ENCODE measurements at places on chromosomes 13 and 19.

- DNase-seq: no peak
These were observed 17.2 kb upstream of the DCUN1D2 start for GRCh38 chr13:113507505-113508345.

DNA sequence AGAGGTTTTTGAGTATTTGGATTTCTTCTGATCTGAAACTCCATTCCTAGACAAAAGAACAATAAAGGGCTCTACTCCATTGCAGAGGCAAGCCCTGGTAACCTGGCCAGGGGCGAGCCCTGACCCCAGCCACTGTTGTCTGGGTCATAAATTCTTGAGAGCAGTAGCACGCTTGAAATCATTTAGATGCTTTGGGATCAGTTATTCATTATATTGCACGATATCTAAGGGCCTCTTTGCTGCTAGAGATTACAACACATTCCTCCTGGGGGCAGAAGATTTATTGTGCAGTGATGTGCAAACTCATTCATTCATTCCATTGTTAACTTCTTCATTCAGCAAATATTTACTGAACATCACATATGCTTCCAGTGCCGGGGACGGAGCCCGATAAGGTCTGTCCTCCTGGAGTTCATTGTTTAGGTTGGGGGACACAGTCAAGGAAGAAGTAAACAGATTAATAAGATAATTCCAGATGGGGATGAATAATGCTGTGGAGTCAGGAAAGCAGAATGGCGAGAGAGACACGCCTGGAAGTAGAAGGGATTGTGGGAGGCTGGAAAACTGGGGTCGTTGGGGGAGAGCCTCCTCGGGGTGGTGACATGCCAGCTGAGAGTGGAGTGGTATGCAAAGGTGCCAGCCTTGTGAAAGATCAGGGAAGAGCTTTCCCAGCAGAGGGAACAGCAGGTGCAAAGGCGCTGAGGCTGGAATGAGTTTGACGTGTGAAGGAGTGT, 34.9 kb downstream of the SIPA1L3 start:
- peak; percentile 19 for DNase-seq

- DNase-seq: no peak
These were observed 6.0 kb downstream of the RNASEH2B start for GRCh38 chr13:50915565-50915964.

GRCh38 chr19:44808463-44809371, at the start of gene BCAM:
Gene BCAM, plus strand, starts transcription at chr19:44809103. Its CDS starts 22 bp downstream, at chr19:44809125.
- peak; percentile 41 for DNase-seq

DNA sequence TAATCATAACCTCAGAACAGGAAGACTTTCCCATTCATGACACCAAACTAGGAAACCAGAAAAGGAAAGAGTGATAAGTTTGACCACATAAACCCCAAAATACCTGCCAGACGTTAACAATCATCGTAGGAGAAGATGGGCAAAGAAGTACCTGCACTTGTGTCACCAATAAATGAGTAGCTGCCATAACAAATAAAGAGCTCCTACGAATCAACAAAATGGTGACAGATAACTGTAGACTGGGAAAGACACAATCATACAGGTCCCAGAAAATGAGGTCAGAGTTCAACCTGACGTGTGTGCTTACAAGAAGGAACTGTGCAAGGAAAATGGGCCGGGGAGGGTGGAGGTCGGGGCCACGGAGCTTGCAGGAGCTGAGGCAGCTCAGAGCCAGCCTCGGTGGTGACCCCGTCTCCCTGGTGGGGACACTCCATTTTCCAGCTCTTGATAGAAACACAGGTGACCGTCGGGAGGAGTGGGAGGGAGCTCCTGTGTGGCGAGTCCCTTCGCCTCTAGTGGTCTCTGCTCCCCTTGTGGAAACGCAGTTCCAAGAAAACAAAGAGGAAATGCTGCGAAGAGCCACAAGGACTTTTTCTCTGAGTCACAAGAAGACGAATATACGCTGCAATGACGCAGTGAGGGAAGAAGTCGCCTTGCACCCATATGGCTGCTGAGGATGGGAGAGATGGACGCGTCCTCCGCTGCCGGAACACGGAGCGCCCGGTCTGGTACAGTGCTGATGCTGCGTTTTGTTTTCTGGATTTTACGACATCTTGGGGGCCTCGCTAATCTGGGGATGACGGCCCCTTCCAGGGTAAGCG, 9.5 kb downstream of the PIP5K1C start:
- DNase-seq: no peak

DNA sequence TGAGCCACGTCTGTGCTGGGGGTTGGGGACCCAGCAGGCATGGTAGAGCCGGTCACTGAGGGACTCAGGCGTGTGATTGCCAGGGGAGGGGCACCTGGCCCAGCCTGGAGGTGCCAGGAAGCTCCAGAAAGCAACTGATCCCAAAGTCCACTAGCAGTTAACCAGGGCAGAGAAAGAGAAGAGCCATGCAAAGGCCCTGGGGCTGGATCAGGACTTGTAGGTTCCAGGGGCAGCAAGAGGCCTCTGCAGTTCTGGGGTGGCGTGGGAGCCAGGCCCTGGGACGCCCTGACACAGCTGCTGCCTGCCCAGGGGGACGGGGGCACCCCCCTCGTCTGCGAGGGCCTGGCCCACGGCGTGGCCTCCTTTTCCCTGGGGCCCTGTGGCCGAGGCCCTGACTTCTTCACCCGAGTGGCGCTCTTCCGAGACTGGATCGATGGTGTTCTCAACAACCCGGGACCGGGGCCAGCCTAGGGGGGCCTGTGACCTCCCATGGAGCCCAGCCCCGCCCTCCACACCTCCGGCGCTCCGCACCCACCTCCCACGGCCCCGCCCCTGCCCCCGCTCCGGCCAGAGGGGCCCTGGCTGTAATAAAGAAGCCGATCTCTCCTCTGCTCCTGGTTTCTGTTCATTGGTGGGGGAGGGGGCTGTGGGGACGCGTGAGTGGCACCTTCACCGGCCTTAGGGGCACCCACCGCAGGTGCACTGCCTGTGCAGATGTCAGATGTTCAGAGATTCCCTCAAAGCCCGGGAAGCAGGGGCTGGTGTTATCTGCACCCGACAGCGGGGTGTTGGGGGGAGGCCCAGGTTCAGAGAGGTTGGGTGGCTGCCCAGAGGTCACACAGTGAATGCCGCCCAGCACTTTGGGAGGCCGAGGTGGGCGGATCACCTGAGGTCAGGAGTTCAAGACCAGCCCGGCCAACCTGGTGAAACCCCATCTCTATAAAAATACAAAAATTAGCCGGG, 4.1 kb downstream of the AZU1 start:
- no peak for DNase-seq

- no peak for DNase-seq
These were observed 17.6 kb downstream of the ELL start for GRCh38 chr19:18503971-18504885.

DNA sequence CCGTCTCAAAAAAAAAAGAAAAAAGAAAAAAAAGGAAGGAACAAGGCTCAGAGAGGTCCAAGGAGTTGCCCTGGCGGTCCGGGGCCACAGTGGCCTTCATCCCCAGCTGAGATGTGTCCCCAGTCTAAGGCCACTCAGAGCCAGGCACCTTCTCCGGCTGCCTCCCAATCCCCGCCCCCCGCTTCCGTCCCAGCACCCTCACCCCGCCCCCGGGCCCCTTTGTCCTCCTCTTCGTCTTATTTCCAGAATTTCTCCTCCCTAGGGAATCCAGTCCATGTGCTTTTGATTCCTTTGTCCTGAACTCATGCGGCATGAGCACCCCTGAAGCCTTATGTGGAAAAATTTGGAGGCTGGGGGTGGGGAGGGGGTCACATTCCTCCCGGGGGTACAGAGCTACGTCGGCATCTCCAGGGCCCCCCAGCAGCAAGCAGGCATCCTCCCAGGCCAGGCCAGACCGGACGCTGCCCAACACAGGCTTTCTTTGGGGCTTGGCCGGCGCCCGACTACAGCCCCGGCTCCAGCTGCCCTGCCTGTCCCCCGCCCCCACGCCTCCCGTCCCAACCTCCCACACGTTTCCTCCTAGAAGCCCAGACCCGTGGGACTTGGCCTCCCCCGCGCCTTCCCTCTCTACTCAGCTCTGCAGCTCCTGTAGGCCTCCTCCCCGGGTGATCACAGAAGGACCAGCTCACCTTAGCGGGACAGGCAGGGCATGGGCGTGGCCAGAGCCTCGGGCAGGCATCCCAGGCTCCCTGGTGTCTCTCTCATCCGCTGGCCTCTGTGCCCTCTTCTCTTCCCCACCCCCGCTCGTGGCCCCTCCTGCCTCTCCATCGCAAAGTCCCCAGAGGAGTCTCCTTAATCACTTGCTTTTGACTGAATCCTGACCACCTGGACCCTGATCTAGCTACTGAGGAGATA, 17.8 kb upstream of the ADGRE5 start:
- DNase-seq: peak; percentile 77

DNA sequence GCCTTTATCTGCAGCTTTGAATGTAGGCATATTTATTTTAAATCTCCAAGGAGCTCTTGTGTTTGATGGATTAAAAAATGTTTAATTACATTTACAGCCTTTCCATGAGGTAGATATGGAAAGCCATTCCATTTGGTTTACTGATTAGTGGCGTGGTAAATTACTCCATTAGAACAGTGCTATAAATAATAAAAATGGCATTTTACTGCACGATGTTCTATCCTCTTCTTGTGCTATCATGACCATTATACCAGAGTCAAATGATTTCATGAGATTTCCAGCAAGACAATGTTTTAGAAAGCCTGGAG, 250.9 kb upstream of the HTR2A start:
- DNase-seq: no peak

- peak; percentile 5 for DNase-seq
These were observed 1.7 kb upstream of the DLEU7 start for GRCh38 chr13:50845211-50845610.

DNA sequence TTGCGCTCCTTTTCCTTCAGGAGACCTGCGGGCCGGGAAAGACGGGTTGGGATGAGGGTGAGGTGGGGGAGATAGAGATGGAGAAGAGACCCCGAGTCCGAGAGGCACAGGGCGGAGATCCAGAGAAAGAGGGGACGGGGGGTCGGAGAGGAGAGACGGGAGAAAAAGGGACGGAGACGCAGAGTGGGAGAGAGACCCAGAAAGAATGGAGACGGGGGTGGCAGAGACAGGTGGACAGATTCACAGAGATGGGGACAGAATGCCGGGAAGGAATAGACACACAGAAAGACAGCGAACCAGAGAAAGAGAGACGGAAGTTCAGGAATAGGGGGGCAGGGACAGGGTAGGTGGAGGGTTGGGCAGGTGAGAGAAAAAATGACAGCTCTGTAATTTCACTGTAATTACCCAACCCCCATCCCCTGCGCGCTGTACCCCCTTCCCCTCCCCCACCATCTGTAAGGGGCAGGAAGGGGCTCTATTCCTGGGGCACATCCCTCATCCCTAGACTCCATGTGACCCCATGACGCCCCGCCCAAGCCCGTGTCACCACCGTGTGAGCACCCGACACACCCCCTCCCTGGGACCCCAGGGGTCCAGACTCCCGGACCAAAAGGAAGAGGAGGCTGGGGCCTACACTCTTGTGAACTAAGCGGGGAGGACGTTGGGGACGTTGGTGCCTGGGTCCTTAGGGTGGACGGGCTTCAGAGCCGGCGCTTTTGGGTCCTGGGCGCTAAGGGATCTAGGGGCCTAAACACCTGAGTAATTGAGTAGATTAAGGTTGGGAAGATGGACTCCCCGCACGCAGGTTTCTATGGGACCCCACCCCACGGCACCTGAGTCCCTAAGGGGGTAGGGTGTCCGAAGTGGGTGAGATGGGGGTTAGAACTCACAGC, 967 bp downstream of the DBP start:
- DNase-seq: no peak

DNA sequence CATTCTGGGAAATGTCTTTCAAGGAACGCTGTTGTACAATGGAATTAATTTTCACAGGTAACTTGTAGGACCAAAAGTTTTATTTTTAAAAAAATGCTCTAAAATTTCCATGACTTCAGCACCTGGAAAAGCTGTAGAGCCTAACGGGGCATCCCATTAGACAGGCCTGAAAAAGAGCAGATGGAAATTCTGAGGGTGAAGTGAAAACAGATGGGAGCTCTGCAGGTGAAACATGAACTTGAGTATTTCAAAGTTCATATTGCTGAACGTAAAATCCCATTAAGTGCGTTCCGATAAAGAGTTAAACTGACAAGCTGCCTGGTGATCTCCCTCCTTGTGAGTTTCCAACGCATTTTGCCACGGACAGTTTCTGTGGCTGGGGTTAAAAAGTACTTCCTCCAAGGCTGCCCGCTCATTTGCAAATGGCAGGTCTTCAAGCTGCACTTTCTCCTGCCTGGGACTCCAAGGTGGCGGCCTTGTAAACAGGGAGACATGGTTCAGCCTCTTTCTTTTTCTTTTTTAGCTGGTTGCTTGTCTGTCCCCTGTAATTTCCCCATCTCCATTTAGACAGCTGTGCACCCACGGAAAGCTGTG, 450.4 kb downstream of the FGF9 start:
- no peak for DNase-seq

- peak; percentile 53 for DNase-seq
These were observed 429.8 kb downstream of the FOXO1 start for GRCh38 chr13:40236566-40237168.

DNA sequence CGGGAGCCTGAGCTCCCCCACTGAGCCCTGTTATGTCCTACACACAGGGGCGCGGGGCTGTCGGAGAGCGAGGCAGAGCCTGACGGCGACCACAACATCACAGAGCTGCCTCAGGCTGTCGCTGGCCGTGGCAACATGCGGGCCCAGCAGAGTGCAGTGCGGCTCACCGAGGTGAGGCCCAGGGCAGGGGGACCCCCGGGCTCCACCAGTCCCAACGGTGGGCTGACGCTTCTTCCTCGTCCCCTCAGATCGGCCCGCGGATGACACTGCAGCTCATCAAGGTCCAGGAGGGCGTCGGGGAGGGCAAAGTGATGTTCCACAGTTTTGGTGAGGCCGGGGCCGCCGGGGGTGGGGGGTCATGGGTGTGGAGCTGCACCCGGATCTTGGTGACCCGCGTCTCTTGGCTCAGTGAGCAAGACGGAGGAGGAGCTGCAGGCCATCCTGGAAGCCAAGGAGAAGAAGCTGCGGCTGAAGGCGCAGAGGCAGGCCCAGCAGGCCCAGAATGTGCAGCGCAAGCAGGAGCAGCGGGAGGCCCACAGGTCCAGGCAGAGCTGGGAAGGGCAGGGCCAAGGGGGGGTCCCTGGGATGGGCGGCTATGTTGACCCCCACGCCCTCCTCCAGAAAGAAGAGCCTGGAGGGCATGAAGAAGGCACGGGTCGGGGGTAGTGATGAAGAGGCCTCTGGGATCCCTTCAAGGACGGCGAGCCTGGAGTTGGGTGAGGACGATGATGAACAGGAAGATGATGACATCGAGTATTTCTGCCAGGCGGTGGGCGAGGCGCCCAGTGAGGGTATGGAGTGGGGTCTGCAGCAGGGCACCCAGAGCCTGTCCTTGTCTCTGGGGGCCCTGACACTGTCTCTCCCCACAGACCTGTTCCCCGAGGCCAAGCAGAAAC, 1.2 kb upstream of the P2RY11 start:
- no peak for DNase-seq
